ENCODE measurements at places on chromosomes 1 and 21.

GRCh38 chr1:185464777-185465176 lies 147.7 kb upstream of the IVNS1ABP start:
- no peak for DNase-seq

DNA sequence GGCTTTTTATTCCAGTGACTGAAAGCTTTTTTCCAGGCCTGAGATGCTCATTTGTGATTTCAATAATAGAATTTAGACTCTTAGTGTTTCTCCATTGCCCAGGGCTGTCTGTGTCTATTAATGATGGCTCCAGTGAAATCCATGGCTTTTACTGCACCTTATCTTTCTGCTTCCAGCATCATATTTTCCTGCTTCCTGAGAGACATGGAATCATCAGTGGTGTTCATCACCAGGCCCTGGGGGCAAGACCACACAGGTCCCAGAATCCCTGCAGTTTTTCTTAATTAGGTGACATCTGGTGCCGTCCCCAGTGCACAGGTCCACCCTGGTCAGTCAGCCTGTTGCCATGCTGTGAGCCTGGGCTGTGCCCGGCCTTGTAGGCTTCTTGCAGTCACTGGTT lies 15.5 kb downstream of the NT5C1A start:
- DNase-seq: no peak

GRCh38 chr1:161381707-161382106 lies 14.0 kb upstream of the CFAP126 start:
- DNase-seq: no peak

DNA sequence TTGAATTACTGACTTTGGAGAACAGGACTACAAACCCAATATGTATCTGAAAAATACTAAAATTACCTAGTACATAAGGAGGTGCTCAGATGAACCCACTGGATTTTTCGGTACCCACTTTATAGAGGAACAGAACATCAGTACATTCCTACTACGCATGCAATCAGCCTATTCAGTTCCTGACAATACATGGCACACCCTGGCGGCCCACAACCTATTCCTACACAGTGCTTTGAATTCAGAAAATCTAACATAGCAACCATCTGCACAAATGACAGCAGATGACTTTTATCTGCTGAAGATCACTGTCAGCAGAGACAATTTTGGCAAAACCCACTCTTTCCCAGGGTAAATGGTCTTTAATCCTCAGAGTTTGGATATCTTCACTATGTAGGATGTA lies 257.1 kb upstream of the GREM2 start:
- DNase-seq: no peak

DNA sequence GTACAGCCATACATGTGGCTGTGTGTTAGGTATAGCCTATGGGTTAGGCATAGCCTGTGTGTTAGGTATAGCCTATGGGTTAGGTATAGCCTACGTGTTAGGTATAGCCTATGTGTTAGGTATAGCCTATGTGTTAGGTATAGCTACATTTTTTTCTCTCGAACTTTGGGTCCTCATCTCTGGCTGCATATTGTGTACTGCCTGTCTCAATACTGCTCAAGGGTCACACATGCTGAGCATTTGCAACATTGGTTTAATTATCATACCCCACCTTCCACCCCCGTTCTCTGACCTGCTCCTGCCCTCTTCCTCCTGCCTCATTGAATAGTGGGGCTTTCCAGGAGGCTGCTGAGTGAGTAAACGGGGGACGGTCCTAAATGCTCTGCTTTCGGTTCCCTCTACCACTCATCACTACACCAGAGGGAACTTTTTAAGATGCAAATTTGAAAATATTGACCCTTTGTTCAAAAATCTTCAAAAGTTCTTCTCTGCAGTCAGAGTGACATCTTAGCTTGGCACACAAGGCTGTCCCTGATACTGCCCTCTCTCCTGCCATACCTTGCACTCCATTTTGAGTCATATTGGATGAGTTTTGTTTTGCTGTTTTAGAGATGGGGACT lies 17.8 kb downstream of the OR2B11 start:
- no peak for DNase-seq

- no peak for DNase-seq
Measured at GRCh38 chr1:45393718-45394302, 53.6 kb upstream of the MUTYH start.

DNA sequence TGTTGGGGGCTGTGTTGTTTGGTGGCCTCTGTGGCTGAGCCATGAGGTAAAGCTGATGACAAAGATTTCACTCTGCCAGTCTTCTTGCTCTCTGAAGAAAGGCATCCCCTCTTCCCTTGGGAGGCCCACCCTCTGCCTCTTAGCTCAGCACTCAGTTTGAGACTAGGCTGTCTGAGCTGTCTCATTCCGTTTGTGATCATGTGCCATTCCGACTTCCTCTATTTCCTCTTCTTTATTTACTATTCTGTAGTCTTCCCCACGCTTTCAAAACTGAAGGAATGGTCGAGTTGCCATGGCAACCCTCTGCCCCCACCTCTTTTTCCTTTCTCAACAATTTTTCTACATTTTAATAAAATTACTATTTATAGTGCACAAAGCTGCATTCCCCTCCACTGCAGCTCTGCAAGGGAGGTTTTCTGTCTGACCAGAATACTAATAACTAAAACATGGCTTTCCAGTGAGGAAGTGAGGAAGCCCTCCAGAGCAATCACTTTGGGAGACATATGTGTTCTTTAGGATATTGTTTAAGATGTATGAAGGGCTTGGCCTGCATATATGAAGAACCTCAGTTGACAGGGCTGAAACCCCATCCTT lies 30.8 kb downstream of the KCNA3 start:
- DNase-seq: no peak

DNA sequence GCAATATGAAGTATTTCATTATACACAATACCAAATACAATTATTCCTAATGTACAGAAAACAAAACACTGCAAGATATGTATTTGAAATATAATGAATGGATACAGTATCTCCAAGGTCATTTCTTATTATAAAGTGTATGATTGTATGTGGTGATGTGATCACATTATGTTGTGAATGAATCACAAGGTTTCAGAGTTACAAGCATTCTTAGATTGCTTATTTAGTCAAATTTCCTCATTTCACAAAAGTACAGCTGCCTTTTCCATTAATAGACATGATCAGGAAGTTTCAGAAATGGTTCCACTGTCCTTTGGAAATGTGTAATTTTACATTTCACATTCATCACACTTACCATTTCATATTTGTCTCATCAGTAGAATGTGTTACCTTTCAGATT lies 28.3 kb upstream of the NEK7 start:
- no peak for DNase-seq

DNA sequence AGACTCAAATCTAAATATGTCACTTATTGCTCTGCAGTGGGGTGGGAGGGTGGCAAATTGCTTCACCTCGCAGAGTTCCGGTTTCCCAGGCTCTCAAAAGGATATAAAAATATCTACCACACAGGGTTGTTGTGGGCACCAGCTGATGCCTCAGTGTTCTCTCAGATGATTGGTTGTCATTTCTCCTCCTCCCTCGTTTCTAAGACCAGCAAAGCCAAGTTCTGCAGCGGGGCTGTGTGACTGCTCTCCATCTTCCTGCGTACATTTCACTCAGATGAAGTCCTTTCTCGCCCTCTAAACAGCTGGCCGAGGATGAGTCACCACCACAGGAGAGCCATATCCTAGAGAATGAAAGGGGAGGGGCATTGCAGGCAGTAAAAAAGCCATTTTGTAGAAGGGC lies 35.0 kb upstream of the VWA5B1 start:
- no peak for DNase-seq

GRCh38 chr1:165858364-165858823 lies 31.0 kb downstream of the UCK2 start:
- no peak for DNase-seq

DNA sequence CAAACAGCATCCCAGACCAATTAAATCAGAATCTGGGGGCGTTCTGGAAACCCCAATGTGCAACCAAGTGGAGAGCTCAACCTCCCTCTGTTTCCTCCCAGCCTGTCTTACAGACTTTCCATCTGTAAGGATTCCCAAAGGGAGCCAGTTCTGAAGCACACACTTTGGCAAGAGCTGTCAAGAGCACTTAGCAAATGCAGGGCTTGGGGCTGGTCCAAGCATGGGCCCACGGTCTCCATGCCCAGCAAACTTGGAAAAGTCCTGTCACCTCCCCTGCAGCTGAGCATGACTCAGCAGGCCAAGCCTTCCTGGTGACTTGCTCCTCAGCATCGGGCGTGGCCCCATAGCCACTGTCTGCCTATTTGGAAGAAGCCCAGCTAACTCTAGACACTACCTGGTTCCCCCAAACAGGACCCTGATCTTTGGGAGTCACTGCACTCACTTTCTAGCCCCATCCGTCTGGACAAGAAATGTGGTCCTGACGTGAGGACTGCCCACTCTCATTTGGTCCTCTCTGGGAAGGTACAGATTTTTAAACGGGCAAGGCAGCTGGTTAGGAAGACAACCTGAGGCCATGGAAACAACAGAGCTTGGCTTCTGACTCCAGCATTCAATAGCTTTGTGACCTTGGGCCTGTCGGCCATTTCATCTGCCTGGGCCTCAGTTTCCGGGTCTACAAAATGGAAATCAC lies 16.9 kb downstream of the SLC2A1 start:
- DNase-seq: peak; percentile 88

GRCh38 chr1:198529414-198529813 lies 11.1 kb downstream of the ATP6V1G3 start:
- peak; percentile 78 for DNase-seq
